ENCODE measurements at places on chromosomes 12 and 14. TPM values are rescaled to one million over a fixed set of nuclear protein-coding genes. Genes with fewer than 3 reads are reported as not detected.
A peak's percentile ranks its signal among the peaks of the same experiment; 100 is the strongest.

Gene SSTR1
- total RNA-seq = 0.56 TPM

DNA sequence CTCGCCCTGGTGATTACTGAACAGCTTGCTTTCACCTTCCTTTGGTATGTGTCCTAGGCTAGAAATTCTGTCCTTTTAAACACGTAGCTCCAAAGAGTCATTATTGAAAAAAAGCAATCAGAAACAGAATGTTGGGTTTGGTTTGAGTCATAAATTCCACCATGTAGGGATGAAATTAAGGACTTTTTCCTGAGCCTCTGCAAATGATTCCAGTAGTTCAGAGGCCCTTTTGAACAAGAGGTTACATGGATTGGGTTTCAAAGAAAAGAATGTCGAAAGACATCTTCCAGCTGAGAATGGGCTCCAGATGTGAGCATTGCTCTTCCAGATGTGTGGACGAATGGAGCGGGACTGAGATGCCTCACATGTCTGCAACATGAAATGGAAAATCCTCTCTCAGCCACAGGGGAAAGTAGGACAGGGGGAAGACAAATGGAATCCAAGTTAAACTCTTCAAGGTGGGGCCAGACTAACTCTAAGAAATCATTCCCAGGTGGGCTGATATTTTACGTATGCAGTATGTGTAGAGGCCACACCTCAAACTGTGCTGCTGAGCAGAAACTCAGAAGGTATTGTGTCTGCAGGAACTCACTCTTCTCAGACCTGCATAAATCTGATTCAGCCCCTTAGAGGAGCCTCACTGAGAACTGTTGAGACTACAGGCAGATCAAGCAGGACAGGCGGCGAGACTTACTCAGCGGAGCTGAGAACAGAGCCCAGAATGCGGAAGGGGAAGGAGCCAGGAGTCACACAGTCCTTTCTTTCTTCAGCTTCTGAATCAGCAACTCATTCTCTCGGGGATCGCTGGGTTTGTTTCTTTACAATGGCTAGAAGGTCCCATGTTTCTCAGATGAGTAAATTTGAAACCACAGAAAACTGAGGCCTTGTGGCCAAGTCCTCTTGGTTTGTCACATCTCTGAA is 23.3 kb upstream of the EMP1 start:
- peak; percentile 75 for DNase-seq

GRCh38 chr12:57757771-57758170 is 2.9 kb downstream of the MARCHF9 start:
- DNase-seq = no peak

DNA sequence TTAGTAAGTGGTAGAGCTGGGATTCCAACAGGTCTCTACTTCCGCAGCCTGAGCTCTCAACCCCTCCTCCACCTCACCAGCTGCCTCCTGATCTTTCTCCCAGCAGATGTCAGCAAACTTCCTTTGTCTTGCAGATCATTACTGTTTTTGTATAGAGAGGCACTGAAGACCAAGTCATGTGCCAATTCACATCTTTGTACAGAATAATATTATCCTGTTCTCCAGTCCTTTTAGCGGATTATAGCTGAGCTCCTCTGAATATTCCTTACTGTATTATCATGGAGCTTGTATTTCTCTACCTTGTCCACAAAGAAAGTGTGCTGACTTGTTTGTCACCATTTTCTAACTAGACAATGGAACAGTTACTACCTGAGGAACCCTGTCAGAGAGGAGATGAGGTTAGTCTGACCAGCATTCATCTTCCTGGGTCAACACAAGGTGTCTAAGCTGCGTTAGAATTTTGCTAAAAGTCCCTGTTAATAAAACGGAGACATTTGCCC is 142.3 kb upstream of the ARHGAP5 start:
- DNase-seq = no peak

DNA sequence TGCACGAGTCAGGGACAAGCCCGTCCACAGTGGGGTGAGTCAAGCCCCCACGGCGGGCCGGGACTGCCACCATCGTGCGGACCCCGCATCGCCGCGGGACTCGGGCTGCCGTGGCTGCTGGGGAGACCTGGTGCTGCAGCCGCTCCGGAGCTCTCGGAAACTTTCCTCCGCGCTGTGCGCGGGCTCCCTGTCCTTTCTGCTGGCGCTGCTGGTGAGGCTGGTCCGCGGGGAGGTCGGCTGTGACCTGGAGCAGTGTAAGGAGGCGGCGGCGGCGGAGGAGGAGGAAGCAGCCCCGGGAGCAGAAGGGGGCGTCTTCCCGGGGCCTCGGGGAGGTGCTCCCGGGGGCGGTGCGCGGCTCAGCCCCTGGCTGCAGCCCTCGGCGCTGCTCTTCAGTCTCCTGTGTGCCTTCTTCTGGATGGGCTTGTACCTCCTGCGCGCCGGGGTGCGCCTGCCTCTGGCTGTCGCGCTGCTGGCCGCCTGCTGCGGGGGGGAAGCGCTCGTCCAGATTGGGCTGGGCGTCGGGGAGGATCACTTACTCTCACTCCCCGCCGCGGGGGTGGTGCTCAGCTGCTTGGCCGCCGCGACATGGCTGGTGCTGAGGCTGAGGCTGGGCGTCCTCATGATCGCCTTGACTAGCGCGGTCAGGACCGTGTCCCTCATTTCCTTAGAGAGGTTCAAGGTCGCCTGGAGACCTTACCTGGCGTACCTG is 1.1 kb downstream of the PDE3A start:
- DNase-seq = peak; percentile 78
